NCI-H2029 (cell line): ENCODE measurements at places on chromosomes 3 and 15.

DNA sequence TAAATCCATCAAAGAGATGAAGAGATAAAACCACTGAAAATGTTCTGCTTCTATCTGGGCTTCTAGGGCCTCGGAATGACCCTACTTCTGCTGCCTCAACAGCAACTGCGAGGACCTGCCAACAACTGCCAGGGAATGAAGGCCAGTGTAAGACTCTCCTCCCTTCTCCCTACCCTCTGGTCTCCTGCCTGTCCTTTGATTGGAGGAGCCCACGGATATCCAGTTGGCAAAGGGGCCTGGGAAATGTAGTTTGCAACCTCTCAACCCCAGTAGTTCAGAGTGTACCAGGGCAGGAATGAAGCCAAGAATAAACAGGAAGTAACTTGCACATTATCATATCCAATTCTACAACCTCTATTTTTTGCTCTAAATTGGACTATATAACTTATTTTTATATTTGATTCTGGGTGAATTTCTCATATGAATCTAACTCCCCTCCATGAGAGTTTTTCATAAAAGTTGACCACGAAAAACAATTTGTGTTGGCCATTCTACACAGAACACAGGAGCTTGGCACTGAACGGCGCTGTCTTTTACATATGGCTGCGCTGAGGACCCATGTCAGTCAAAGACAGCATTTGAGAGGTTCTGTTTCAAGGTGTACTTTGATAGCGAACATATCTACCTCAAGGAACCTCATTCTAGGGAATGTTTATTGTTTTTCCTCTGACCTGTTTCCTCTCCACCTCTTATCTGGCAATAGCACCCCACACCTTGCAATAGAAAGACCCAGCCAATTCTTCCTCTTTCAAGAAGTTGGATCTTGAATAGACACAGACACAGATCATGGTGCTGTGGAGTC, 91.1 kb upstream of the RNF7 start:
- peak; percentile 90 for DNase-seq

DNA sequence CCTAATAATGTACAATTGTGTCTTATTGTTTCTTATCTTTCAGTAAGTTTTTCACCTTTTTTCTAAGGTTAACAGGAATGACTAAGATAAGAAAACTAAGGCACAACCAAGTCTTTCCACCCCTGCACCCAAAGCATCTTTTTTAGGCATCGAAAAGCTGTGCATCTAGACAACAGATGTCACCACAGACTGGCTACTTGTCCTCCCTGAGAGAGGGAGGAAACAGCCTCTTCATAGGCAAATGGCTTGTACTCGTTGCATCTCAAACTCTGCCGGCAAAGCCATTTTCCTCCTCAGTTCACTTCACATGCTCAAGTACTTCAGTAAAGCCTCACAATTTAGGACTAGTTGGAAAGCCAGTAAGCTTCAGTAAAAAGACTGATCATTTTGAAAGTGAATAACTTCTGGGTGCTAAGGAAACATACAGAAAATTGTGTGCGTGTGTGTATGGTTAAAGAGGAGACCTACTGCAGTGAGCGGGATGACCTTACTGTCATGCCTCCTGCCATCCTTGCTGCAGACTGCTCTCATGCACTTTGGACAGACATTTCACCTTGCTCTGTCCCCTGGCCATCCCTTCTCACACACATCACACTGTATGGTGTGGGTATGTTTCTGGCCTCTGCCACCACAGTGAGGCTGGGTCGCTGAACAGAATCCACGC, 36.5 kb upstream of the HACD2 start:
- no peak for DNase-seq

GRCh38 chr3:65627062-65627461, 411.7 kb downstream of the MAGI1 start:
- no peak for DNase-seq

- DNase-seq = no peak
Observed at GRCh38 chr15:97953254-97953653, 7.2 kb upstream of the ARRDC4 start.

DNA sequence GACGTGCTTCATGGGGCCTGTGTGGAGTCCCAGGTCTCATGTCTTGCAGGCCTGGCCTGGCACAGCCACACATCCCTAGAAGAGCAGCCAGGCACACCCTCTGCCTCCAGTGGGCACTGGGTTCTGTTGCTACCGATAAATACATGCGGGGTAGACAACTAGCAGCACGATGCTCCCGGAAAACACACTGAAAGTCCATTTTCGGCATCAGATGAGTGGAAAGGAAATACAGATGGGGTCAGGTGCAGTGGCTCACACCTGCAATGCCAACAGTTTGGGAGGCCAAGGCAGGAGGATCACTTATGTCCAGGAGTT, 165.1 kb downstream of the NSMCE3 start:
- DNase-seq = no peak
